ENCODE measurements at places on chromosomes 3 and 15.

- no peak for DNase-seq
Observed at GRCh38 chr15:73752806-73753193, 351 bp downstream of the INSYN1 start.

GRCh38 chr3:20400281-20400680 lies 214.3 kb upstream of the SGO1 start:
- no peak for DNase-seq

DNA sequence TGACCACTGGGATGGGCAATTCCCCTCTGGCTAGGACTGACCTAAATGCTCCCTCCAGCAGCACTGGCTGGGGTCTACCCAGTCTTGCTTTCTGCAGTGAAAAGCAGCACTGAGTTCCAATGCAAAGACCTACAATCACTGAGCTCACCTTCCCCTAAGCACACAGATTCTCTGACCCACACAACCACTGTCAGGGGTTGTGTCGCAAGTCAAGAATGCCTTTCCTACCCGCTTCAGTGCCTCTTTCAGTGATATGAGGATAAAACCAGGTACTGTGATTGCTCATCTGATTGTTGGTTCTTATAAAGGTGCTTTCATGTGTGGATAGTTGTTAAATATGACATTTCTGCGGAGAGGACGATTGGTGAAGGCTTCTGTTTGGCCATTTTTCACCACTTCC lies 345.6 kb downstream of the GAP43 start:
- DNase-seq = no peak

DNA sequence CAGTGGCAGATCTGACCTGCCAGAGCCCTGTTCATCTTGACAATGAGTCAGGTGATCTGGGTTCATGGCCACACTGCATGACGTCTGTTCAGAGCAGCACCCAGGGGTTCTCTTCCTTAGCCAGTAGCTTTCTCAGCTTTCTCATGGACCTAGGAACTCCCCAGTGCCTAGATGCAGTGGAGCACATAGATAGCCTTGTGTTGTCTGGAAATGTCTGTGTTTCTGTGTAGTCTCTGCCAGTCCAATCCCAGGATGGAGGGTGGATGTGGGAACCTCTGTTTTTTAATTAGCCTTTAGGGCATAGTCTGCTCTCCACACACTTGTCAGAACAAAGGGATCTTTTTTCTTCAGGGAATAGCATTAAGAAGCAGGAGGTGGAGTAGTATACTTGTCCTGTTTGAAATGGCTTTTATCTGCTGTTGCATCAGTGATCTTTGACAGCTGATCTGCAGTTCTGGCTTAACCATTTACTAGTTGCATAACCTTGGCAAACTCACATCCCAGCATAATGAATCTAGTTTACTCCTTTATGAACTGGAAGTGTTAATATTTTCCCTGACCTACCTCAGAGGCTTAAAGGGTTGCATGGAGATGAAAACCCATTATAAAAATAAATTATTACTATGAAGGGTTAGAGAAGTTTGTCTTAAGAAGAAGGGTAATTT lies 16.1 kb upstream of the CACNA1D start:
- no peak for DNase-seq

GRCh38 chr3:64163019-64163754 lies 62.1 kb downstream of the PRICKLE2 start:
- no peak for DNase-seq

DNA sequence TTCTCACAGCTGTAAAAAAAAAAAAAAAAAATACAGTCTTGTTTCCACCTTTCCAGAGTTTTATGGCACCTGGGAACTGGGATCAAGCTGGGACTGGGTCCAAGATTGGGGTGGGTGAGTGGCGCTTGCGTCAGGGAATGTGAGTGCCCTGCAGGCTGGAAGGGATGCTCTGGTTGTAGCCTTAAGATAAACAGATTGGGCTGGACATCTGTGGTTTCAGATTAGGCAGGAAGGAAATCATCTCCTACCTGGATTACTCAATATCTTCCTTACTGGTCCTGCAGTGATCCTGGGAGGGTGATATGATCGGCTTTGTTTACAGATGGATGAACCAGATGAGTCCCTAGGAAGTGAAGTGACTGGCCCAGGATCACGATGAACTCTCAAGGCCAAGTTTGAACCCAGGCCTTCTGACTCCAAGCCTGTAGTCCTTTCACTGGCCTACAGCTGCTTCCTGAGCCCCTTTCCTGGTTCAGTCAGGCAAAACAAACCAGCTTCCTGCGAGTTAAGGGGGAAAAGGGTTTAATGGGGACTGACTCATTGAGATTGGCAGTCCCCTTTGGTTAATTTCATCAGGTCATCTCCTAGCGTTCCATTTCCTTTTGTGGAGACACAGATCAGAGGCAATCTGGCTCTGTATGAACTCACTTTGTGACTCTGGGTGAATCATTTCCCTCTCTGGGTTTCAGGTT lies 179.8 kb downstream of the THSD4 start:
- DNase-seq = peak; percentile 5

DNA sequence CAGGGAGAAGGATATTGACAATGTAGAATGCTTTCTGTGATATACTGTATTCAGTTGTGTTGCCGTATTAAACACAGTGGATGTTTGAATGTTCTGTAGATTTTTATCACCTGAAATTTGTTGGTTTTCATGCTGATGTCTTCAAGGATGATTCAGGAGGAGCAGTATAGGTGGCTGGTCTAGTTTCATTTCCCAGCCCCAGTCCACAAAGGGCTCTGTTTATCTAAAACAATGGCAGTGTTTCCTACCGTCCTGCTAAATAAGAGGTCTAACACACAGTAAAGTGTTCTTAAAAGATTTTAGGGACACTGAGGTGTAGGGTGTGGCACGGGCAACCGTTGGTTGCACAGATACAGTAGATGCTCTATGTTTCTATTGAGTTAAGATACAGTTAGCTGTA lies 26.0 kb downstream of the NEO1 start:
- DNase-seq = no peak

DNA sequence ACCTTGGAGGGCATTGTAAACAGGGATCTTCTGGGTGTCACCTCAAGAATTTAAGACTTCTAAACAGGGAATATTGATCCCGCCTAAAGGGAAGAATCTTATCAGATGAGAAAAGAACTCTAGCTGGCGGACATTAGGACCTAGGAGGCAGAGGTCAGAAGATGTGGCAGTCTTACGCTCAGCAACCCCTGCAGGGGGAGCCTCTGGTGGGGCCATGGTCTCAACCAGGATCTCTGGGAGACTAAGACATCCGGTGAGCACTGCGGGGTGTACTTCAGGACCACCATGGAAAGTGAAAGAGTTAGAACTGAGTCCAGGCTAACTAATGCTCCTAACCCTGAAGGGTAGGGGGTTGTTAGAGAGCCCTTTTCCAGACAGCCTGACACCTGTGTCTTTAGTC lies 295.2 kb downstream of the VGLL3 start:
- DNase-seq = no peak

- DNase-seq = no peak
Observed at GRCh38 chr3:128551867-128552266, 58.9 kb upstream of the GATA2 start.

- DNase-seq = no peak
Observed at GRCh38 chr15:59020322-59020721, 32.9 kb downstream of the RNF111 start.

DNA sequence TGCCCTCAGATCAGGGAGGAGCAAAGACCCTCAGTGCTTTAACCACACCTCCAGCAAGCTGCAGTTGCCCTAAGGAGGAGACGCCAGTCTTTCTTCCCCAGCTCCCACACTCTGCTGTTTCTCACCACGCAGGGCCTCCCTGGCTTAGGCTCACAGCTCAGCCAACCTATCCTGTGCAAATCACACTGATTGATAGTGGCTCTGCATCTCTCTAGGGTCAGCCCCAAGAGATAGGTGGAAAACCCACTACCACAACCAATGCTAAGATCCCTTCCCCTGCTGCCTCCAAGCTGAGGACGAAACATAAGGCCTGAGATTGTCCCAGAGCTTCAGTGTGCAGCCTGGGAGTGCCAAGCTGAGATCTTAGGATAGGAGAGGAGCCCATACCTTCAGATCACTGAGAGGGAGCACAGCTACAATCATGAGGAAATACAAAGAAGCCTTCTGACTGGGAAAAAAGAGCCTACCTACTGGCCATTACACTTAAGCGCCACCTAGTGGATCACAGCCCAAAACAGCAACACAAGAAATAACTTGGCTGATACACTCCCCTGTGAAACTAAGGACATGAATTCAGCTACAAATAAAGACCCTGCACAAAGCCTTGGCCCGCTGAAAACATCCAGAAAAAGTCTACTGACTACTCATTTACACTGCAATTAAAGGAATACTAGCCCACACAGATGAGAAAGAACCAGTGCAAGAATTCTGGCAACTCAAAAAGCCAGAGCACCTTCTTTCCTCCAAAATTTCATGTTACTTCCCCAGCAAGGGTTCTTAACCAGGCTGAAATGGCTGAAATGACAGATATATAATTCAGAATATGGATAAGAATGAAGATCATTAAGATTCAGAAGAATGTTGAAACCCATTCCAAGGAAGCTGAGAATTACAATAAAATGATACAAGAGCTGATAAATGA lies 271.5 kb upstream of the DCBLD2 start:
- peak; percentile 55 for DNase-seq

GRCh38 chr3:138314751-138315150 lies 14.9 kb downstream of the NME9 start:
- DNase-seq = no peak

DNA sequence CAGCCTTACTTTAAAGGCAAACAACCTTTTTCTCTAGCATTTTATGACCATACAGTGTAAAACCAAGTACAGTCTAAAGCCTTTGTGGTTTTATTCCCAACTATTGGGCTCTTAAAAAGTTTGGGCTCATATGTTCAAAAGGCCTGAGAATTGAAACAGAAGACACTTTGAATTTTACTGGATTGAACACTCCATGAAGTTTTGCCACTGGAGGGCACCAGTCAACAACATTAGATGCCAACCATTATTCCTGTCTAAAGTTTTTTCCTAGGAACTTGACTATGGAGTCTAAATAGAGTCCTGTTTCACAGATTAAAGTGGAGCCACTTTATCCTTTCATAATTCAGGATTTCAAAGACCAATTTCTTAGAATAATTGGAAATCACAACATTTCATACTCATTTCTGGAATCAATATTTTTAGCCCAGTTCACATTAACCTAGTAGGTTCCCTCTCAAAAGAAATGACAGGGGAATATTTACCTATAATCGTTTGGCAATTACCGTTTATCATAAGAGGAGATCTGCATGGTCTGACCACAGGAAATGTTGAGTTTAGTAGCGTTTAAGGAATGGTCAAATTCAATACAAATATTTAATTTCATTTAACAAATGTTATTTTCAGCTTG lies 244.1 kb upstream of the PDZRN3 start:
- DNase-seq = no peak

- no peak for DNase-seq
Observed at GRCh38 chr3:186782542-186783057, 777 bp upstream of the EIF4A2 start.

DNA sequence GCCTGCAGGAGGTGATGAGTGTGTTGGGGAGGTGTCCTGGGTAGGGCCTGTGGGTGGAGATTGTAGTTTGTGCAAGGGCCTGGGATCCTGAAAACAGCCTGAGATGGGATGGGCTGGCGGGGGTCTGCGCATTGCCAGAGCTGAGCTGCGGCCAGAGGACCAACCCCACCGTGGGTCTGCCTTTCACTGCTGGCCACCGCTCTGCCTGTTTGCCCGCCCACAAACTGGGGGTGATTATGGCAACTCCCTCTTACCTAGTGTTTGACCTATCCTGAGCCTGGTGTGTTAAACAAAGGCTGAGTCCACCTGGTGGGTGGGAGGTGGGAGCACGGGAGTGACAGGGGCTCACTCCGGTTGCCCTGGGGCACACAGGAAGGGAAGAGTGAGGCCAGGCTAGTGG lies 9.8 kb downstream of the ABTB1 start:
- no peak for DNase-seq

GRCh38 chr3:30343861-30344260 lies 262.5 kb upstream of the TGFBR2 start:
- DNase-seq = no peak

- DNase-seq = no peak
Observed at GRCh38 chr15:75648156-75649000, 666 bp downstream of the SNX33 start.

DNA sequence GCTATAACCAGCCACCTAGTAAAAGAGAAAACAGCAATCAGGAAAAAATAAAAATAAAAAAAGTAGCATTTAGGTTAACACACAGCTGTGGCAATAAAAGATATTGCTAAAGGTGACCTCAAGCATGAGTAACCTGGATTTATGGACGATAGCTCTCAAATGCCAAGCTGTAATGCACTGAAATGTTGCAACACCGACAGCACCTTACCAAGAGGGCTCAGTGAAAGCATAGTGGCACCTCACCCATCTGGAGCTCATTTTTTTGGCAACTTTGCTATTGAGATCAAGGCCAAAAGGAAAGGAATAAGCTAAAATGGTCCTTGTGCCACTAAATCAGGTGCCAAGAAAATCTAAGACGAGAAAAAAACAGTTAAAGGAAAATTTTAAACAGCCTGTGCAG lies 2.5 kb downstream of the HACD2 start:
- DNase-seq = no peak

DNA sequence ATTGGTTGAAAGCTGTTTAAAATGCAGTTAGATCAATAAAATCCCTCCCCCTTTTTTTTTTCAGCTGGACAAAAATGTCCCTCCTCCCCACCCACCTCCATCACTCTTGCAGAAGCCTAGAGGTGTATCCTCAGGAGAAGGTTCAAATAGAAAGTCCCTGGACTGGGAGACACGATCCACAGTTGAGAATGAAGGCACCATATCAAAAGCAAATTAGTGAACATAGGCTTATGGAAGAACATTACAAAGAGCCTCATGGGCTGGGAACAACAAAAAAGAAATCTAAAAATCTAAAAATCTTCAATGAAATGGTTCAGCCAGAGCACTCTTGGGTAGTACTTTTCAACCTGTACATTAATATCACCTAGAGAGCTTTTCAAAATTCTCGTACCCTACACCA lies 46.2 kb downstream of the GHSR start:
- no peak for DNase-seq

DNA sequence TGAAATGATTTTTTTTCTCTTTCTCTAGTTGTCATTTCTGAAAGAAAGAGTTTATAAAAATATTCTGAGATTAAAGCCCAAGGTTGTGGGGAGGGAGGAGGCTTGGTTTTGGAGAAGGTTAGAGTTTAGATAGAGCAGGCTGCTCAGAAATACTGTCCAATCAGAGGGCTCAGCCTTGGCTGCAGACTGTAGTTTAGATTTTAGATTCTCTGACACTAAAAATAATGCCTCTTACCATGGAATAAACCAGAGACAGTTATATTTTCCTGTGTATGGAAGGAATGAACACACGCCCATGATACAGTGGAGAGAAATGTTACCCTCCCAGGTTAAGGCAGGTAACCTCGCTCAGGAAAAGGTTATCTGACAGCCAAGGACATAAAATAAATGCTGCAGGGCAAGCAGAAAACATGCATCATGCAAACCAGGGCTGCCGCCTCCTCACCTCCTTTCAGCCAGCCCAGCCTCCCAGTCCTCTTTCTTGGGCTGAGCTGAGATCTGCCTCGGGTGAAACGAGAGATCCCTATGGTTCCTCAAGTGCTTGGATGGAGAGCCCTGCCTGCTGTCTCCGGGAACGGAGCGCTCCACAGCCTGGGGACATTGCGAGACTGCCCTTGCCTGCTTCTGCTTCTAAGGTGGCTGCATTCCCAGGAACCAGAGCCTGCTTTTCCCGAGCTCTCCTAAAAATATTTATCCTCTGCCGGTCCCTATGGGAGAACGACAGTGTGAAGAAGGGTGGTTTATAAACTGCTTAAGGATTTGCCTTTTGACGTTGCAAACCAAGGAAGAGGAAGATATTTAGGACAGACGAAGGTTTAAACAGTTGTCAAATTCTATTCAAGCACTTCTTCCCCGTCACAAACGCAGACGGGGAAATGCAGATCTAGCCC lies 848 bp downstream of the NCEH1 start:
- no peak for DNase-seq

All from activated CD4-positive, alpha-beta T cell treated with anti-CD3 and anti-CD28 coated beads, Interleukin-10, Interleukin-2, amounts not matched to agents 100 ng/mL and 50 ng/mL, durations not matched to agents 16 hours and 8 hours (primary cell).